CD4-positive, alpha-beta T cell treated with Interleukin-21 for 1 hour (primary cell): ENCODE measurements at places on chromosomes 13 and 19.

DNA sequence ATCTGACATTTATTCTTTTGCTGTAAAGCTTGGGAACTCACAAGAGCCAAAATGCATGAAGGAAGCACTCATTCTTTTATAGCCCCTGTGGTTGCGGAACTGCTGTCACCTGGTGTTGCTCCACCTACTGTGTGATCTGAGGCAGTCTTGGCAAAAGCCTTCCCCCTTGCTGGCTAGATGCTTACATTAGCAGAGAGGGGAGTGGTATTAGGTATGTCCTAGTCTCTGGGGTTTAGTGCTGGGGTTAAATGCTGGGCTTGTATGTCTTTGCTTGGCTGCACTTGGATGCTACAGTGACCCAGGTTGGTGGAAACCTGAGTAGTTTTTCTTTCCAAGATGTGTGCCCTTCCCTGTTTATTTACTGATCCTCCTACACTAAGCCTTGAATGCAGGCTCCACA, 99.3 kb downstream of the WDFY2 start:
- DNase-seq: no peak

- DNase-seq: no peak
Measured at GRCh38 chr19:7682175-7682855, 1.7 kb downstream of the TRAPPC5 start.

DNA sequence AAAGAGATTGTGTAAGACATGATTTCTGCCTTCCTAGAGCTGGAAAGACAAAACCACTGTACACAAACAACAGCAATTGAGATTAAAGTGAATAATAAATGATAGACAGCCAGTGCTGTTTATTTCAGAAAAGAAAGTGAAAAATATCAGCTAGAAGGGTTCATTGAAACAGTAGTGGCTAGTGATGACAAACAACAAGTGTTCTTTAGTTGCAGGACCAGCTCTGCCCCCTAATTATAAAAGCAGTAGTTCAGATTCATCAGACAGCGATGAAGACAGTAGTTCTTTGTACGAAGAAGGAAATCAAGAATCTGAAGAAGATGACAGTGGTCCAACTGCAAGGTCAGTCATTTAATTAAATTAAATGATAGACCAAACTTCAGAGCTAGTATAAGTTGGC, 14.8 kb downstream of the GPALPP1 start:
- no peak for DNase-seq

GRCh38 chr19:28577233-28577632, 635.7 kb downstream of the UQCRFS1 start:
- no peak for DNase-seq

- DNase-seq: no peak
Measured at GRCh38 chr13:106011600-106011999, 523.9 kb downstream of the EFNB2 start.

GRCh38 chr19:47133021-47133471, 2.4 kb downstream of the SAE1 start:
- no peak for DNase-seq

GRCh38 chr19:30073152-30074000, 131.3 kb downstream of the URI1 start:
- DNase-seq: no peak

GRCh38 chr19:50341091-50341564, 12.0 kb upstream of the KCNC3 start:
- DNase-seq: no peak

DNA sequence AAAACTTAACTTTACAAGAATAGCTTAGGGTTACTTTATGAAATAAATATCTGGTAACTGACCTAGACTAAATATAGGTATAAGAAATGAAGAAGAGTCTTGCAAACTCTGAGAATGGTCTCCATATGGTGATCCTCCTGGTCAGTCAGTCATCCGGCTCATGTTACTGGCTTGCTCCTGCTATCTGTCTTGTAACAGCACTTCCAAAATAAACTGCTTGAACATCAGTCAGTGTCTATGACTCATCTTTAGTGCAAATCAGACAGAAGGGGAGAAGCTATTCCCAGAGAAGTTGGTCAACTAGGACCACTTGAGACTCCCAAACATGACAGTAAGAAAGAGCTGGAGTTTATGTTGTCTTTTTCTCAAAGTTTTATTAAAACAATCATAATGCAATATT, 1550.9 kb downstream of the PCDH9 start:
- no peak for DNase-seq

- no peak for DNase-seq
Measured at GRCh38 chr19:23440791-23441190, 45.5 kb upstream of the ZNF91 start.

DNA sequence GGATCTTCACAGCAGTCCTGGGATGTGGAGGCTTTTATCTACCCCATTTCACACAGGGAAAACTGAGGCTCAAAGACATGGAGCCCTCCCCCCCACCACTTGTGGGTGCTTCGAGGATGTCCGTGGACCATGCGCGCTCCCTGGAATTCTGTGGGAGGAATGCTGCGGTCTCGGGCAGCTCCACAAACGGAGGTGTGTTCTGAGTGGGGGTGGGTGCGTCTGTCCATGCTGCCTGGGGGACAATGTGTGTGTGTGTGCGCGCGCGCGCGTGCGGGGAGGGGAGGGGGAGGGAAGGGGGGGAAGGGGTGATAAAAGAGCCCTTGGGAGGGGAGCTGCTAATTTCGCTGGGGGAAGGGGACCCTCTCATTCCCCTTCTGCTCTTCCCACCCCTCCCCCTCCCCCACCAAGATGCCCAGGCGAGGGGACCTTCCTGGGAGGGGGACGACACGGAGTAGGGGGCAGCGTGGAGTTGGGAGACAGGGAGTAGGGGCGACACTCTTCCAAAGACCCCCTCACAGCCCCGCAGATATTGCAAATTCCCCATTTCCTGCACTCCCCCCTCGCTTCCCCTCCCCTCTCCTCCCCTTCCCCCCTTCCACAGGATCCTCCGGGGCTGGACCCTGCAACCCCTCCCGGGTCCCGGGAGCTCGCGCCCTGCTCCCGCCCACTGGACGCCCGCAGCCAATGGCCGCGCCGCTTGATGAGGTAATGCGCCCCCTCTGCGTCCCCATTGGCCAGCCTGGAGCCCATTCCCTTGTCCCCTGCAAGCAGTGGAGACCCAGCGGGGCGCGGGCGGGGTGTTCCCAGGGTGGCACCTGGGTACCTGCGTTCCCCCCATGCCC, 18.9 kb upstream of the ZNRF4 start:
- DNase-seq: no peak

DNA sequence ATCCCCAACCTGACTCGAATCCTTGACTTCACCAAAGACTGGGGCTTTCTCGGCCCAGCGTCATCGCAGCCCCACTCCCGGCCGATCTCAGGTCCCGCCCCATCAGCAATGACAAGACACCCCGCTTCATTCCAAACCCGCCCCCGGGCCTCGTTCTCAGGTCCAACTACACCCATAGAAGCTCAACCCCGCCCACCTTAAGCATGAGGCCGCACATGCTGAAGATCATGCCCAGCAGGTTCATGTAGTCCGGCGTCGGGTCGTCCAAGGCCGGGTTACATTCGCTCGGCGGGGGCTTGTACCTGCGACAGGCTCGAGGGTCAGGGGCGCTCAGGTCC, 2.3 kb downstream of the WDR83 start:
- DNase-seq: peak; percentile 85

DNA sequence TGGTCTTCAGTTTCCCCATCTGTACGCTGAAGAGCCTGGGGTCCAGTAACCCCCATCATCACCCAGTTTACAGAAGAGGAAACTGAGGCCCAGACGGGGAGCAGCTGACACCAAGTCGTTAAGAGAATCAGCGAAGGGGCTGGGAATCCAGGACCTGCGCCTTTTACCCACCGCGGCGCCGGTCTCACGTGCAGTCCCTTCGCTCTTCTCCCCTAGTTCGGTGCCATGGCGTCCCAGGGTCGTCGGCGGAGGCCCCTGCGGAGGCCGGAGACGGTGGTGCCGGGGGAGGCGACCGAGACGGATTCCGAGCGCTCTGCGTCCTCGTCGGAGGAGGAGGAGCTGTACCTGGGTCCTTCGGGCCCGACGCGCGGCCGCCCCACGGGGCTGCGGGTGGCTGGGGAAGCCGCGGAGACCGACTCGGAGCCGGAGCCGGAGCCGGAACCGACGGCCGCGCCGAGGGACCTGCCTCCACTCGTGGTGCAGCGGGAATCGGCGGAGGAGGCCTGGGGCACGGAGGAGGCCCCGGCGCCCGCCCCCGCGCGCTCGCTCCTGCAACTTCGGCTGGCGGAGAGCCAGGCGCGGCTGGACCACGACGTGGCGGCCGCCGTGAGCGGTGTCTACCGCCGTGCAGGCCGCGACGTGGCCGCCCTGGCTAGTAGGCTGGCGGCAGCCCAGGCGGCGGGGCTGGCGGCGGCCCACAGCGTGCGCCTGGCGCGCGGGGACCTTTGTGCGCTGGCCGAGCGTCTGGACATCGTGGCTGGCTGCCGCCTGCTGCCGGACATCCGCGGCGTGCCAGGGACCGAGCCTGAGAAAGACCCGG, 698 bp downstream of the BLOC1S3 start:
- peak; percentile 26 for DNase-seq

DNA sequence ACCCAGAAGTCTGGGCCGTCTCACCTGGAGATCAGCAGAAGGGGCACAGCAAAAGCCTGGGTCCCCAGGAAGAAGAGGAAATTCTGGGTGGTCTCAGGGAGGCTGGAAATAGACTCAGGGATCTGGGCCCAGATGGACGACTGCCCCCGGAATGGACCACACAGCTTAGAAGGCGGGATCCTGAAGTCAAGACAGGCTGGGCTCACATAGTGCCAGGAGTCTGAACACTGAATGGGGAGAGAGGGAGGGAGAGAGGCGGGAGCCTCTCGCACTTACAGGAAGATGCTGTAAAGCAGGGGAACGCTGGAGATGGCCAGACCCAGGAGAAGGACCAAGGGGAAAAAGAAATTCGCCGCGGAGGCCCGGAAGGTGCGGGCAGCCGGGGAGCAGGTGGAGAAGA, 1.3 kb upstream of the LENG1 start:
- DNase-seq: no peak

DNA sequence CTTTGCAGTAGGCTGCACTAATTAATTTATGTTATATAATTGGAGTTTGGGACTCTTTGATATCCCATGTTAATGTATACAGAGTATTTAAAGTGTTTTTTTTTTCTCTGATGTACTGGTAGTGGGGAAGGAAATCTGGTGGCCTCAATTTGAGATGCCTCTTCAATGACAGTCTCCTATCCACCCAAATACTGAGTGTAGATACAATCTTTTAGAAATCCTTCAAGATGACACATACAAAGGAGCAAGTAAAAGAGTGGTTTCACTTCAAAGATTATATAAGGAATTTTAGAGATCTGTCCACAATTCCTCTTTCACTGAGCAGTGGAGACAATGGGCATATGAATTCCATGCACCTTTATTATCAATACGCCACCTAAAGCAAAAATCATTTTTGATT, 15.1 kb downstream of the NALCN start:
- DNase-seq: no peak

DNA sequence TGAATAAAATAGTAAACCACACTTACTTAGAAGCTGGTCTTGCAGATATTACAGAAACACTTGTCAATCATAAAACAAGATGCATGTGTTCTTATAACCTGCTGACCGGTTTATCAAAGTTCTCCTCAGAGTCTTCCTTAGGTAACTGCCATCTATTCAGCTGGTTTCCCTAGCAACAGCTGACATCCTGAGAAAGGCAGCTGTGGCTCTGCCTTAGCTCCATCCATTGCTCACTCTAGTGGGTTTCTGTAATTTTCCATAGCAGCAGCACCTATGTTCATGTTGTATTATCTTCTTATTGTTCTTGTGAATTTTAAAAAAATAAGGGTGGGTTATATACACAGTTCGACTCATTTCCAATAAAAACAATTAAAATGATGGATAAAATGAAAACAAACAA, 87.8 kb downstream of the RAP2A start:
- no peak for DNase-seq

DNA sequence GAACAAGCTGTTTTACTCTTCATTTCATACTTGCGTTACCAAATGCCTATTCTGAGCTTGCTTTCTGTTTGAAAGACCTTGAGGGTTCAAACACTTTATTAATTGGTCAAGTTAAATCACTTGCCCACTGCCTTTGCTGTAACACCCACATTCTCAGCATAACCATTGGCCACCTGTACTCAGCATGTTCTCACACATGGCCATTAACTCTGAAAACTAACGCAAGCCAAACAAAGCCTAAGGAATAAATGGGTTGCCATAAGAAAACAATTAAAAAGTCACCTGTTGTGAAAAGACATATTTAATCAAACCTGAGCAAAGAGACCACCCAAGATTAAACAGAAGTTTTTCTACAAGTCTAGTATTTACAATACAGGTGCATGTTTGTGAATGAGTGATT, 517.2 kb upstream of the SPRY2 start:
- no peak for DNase-seq

DNA sequence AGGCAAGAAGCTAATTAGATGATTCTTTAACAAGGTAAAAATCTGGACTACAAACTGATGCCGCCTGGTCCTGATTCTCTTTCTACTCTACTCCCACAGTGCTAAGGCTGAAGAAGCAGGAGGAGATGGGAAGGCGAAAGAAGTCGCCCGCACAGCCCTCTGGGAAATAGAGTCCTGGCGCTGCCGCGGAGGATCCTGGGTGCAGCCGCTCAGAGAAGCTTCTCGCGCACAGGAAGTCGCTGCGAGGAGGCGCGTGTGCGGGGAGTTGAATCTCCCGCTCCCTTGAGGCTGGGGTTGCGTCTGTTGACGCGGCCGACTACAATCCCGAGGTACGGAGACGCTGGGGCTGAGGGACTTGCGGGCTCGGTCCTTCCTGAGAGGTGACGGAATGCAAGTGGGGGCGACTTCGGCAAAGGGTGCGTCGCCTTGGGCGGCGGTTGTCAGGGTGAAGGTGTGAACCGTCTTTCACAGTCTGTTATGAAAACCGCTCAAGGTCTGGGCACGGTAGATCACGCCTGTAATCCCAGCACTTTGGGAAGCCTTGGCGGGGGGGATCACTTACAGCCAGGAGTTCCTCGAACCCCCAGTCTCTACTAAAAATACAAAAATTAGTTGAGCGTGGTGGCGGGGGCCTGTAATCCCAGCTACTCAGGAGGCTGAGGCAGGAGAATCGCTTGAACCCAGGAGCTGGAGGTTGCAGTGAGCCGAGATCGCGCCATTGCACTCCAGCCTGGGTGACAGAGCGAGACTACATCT, at the start of gene ZNF473:
ZNF473 (plus strand) TSS at position 212 of the 756 bp plus-strand sequence. CDS start 5,078 bp downstream, outside the sequence.
- peak; percentile 95 for DNase-seq

- DNase-seq: no peak
Measured at GRCh38 chr19:28196101-28196500, 1016.9 kb downstream of the UQCRFS1 start.

DNA sequence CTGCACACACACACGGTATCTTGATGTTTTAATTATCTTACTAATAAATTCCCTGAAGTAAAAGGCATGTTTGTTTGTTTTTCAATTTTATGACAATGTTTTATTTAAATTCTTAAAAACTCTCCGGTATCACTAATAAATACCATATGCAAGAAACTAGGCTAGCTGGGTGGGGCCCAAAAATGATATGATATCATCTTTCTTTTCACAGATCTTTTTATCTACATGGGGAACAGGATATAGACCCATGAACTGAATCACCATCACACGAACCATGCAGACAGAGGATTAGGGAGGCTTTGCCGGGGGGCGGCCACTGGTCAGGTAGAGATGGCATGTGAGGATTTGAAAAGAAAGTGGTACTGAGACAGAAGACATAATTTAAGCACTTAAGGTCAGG, 266.4 kb downstream of the ENOX1 start:
- no peak for DNase-seq

- DNase-seq: no peak
Measured at GRCh38 chr19:11111771-11112144, 22.5 kb downstream of the LDLR start.

GRCh38 chr19:52138278-52138982, 1.3 kb downstream of the ZNF616 start:
- DNase-seq: no peak

GRCh38 chr19:18848878-18849661, 17.3 kb downstream of the UPF1 start:
- DNase-seq: no peak

- DNase-seq: no peak
Measured at GRCh38 chr13:112572366-112572765, 15.6 kb downstream of the TUBGCP3 start.
